ENCODE measurements at places on chromosomes 2 and 18.
A peak's percentile ranks its signal among the peaks of the same experiment; 100 is the strongest.

DNA sequence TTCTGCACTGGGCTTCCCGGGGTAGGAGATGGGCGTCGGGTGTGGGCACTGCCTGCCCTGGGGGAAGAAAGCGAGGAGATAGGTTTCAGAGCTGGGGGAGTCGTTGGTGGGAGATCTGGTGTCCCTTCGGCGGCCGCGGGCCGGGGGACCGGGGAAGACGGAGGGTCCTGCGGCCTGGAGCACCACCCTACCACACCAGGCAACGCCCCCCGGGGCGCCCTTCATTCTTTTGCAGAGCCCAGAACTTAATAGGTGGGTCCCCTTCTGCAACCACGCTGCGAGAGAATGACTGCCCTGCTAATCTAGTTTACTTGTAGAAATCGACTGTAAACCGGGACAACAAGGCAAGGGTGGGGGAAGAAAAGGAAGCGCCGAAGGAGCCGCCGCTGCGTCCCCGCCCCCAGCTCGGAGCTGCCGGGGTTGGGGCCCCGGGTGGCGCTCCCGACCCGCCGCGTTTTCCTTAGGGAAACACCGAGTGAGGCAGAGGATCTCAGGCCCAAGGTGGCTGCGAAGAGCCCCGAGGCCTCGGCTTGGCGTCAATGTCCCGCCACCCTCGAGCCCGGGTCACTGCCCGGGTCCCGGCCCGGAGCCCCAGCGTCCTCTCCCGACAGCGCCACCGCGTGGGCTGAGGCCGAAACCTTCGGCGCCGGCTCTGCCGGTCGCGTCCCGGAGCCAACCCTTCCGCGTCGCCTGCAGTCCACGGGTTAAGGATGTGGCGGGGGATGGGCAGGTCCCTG is 5.4 kb upstream of the SATB2 start:
- peak; percentile 91 for DNase-seq

DNA sequence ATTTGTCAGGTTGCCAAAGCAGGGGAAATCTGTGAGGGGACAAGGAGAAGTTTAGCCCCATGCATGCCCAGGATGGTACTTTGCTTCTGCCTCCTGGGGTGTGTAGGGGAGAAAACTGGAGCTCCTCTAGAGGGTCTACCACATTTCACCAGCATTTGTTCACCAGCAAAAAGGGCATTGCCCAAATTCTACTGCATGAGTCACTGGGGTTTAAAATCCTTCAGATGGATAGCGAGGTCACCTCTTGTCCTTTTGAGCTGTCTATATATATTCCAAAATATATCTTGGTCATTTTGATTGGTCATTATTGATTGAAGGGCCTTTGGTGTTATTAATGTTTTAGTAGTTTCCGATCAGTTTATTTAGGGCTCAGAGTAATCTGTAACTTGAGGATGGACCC is 18.7 kb downstream of the FHOD3 start:
- DNase-seq: no peak

DNA sequence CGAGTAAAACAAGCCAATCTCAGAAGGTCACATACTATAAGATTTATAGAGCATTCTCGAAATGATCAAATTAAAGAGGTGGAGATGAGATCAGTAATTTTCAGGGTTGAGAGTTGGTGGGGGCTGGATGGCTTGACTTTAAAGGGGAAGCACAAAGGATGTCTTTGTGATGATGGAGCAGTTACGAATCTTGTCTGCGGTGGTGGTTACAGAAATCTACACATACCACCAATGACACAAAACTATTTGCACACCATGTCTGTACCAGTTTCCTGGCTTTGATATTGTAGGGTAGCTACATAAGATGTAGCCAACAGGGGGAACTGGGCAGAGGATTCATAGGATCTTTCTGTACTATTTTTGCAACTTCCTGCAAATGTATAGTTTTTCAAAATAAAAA is 190.6 kb upstream of the SMIM21 start:
- no peak for DNase-seq

GRCh38 chr2:118523761-118524160 is 323.7 kb downstream of the EN1 start:
- no peak for DNase-seq

GRCh38 chr2:239313776-239314175 is 87.0 kb downstream of the HDAC4 start:
- no peak for DNase-seq

- DNase-seq: no peak
These were observed 145.3 kb upstream of the NFATC1 start for GRCh38 chr18:79250301-79250981.

GRCh38 chr18:35603528-35603927 is 22.0 kb downstream of the GALNT1 start:
- DNase-seq: no peak

GRCh38 chr18:62810682-62811081 is 95.3 kb downstream of the PHLPP1 start:
- DNase-seq: no peak

DNA sequence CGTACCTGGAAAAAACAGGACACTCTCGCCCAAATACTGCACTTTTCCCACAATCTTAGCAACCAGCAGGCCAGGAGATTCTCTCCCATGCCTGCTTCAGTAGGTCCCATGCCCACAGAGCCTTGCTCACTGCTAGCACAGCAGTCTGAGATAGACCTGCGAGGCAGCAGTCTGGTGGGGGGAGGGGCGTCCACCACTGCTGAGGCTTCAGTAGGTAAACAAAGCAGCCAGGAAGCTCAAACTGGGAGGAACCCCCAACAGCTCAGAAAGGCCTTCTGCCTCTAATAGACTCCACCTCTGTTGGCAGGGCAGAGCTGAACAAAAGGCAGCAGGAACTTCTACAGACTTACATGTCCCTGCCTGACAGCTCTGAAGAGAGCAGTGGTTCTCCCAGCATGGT is 1202.8 kb upstream of the ACVR2A start:
- DNase-seq: no peak

GRCh38 chr2:220785178-220785577 is 786.9 kb downstream of the EPHA4 start:
- no peak for DNase-seq

DNA sequence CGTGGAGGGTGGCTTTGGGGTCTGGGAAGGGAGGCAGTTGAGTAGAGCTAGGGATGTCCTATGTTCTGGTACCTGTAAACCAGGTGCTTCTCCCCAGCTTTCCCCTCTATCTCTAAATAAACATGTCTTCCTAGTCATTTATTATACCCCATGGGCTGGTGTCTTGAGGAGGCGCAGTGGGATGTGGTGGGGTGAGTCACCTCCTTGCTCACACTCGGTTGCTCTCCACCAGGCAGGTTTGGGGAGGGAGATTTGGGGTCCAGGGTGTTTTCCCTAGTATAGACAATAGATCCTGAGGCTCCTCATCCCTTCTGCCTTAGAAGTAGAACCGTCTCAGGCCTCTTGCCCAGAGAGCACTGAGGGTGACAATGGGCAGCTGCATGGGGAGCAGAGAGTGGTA is 5.1 kb downstream of the PSD4 start:
- no peak for DNase-seq

- DNase-seq: no peak
These were observed 82.6 kb downstream of the PKP4 start for GRCh38 chr2:158539176-158540005.

DNA sequence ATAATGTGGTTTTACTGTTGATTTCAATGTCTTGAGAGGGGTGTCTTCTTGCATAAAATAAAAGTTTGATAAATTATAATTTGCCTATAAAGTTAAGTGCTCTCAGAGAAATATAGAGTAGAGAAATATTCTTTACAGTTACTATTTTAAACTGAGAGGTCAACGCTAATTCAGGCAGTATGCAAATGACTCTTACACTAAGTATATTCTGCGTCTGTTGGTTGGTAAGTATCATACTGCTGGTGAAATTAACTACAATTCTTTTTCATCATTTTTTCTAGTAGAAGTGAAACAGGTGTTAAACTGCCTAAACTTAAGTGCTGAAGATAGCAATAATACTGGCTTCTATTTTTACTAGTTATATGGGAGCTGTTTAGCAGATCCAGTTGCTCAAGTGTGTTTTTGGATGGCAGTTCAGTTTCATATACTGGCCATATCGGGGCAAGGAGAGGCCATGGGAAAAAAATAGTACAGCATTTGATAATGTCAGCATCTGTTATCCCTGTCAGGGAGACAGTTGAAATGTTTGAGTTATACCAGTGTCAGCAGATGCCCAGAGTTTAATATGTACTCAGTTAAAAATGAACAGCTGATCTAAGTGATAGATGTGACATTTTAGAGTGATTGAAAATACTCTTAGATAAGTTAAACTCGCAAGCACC is 86.2 kb downstream of the MIB1 start:
- no peak for DNase-seq

- no peak for DNase-seq
These were observed 127.2 kb downstream of the PDE1A start for GRCh38 chr2:182299632-182300031.

GRCh38 chr2:164688896-164689419 is 67.7 kb upstream of the GRB14 start:
- no peak for DNase-seq

All from osteocyte (in vitro differentiated cells).